ENCODE measurements at places on chromosomes 16 and 17.

DNA sequence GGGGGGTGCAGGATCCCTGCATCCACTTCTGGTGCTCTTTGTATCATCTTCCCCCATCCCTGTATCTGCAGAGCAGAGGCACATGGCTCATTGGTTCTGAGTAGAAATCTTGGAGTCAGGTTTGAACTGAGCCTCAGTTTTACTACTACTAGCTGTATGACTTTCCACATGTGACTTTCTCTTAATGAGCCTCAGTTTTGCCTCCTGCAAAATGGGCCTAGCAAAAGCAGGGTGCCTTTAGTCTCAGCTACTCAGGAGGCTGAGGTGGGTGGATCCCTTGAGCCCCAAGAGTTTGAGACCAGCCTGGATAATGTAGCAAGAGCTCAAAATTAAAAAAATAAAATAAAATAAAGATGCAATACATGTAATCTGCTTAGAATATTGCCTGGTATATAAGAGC, 81.4 kb downstream of the SDR42E1 start:
- no peak for DNase-seq

GRCh38 chr17:44110823-44111633, 12.4 kb downstream of the HDAC5 start:
- DNase-seq: peak; percentile 94

DNA sequence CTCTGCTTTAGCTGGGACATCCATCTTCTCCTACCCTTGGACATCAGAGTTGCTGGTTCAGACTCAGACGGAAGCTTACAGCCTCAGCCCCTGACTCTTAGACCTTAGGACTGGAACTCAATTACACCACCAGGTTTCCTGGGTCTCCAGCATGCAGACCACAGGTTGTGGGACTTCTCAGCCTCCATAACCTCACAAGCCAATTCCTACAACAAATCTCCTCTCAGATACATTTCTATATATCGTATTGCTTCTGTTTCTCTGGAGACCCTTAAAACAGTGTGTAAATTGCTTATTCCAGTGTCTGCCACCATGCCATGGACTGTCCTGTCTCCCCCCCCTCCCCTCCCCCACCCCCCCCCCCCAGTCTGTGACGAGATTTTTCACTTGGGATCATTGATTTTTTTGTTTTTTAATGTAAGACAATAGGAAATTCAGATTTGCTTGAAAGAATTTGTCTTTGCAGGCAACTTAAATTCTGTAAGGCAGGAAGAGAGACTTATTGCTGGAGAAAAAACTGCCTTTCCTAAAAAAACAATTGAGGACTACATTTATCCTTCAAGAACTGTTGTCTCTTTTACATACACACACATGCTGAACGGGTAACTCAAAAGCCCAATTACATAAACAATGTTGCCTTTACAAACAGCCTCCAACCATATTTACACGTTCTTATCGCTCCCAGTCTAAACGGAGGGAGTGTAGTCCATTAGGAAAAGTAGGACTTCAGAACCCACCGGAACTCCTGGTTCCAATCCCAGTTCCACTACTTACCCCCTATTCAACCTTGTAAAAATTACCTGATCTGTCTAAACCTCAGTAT, 39.9 kb downstream of the TEKT5 start:
- no peak for DNase-seq

- peak; percentile 57 for DNase-seq
These were observed 52.7 kb downstream of the SREBF1 start for GRCh38 chr17:17783825-17784656.

GRCh38 chr17:17036524-17036998, 5.7 kb upstream of the MPRIP start:
- no peak for DNase-seq

DNA sequence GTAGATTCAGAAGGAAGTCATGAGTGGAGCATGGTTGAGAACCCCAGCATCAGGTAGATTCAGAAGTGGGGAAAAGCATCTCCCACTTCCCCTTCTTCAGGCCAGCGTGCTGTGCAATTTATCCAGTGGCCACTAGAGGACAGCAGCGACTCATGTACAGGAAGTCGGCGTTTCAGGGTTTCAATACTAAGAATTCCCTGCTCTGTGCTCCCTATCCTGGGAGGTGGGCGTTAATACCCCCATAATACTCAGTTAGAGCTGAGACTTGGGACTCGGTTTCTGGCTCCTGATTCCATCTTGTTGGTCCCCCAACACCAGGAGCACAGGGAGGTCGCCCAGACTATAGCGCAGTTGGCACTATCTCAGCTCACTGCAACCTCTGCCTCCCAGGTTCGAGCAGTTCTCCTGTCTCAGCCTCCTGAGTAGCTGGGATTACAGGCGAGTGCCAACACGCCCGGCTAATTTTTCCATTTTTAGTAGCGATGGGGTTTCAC, 75.3 kb upstream of the AMZ2 start:
- DNase-seq: peak; percentile 19

GRCh38 chr17:68290955-68291835, at the start of the genes ARSG and SLC16A6:
Gene ARSG, plus strand, starts transcription at chr17:68291495. Its CDS starts 15,999 bp downstream, at chr17:68307494.
Gene SLC16A6, minus strand, starts transcription at chr17:68291127. Its CDS starts 12,807 bp downstream, at chr17:68278320.
- DNase-seq: peak; percentile 34

GRCh38 chr16:19138601-19139000, 24.8 kb downstream of the ITPRIPL2 start:
- no peak for DNase-seq

- no peak for DNase-seq
These were observed 528 bp downstream of the HAGHL start for GRCh38 chr16:727291-727977.

DNA sequence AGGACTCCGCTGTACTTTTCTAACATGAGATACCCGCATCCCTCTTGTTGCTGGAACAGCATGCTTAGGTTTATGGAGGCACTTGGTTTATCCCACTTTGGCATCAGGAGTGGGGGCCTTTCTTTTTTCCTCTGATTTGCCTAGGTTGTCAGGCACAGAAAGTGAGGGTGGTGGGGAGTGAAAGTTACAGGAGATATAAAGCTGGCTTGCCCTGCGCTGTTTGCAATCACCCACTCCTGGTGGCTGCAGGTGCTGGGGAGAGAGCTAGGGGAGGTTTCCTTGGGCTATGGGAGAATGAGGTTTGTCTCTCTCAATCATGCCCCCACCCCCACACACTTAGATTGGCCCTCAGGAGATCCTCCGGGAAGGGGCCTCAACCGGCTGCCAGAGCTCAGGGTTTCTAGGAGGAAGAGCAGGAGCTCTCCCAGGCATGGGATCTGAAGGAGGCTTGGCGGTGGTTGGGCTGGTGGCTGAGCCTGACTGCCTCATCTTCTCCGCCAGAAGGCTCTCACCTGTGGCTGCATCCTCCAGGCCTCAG, 1.4 kb downstream of the WSCD1 start:
- no peak for DNase-seq

- no peak for DNase-seq
These were observed 175.6 kb downstream of the SOX9 start for GRCh38 chr17:72296456-72296855.

DNA sequence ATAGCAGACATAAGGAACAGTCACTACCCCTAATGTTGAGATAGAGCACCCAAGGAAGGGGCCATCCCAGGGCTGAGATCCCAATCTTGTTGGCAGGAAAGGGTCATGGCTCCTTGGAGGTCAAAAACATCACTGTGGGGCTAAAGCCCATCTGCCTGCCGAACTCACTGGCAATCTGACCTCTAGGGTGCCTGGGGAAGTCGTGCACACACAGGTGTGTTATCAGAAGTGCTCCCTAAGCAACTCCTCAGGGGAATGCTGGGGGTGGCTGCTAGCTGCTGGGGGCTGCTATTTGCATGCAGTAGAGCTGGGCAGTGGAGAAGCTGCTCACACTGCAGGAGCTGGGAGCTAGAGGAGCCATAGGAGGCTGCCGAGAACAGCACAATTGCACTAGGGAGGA, 47.5 kb upstream of the PHOSPHO1 start:
- no peak for DNase-seq

- DNase-seq: no peak
These were observed at the start of gene MYOCD for GRCh38 chr17:12665263-12666210. Gene MYOCD, plus strand, starts transcription at chr17:12665890. Its CDS starts 299 bp downstream, at chr17:12666189.

GRCh38 chr16:85912211-85912974, 13.4 kb downstream of the IRF8 start:
- no peak for DNase-seq

DNA sequence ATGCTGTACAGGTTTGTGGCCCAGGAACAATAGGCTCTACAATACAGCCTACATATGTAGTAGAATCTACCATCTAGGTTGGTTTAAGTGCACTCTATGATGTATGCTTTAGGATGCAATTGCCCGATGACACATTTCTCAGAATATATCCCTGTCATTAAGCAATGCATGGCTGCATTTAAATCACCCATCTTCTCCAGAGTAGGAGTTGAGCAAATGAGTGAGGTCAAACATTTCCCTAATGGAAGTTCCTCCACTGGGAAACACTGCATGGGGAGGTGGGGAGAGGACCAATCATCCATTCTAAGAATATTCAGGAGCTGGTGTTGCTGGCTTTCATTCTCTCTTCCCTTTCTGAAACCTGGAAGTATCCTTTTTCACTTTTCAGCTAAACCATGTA, 2.0 kb upstream of the PCTP start:
- DNase-seq: no peak

DNA sequence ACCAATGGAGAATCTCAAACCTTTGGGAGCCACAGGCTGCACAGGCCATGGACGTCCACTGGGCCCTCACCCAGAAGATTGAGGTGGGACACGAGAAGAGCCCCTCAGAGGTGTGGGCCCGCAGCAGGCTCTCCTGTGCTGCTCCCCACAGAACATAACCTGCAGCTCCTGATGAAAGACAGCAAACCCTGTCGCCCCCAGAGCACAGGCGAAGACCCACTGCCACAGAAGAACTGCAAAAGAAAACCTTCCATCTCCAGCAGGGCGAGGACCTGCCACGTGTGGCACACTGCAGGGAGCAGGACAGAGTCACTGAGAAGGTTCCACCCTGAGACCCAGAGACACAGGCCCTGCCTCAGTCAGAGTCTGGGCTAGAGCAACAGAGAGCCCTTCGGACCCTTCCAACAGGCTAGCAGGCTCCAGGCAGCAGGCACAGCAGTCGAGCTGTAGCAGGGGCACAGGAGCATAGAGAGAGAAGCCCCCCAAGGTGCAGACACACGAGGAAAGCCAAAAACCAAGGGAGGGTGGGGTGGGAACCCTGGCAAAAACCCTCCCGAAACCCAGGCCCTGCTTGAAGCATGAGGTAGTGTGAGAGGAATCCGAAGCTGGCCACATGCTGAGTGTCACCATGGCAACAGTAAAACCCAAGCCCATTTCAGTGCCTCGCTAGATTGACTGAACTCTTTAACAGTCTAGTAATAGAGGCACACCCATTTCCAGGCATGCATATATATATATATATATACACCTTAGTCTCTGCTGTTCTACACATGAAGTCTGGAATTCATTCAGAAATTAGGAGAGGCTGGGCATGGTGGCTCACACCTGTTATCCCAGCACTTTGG, 60.0 kb upstream of the CHMP6 start:
- DNase-seq: no peak

DNA sequence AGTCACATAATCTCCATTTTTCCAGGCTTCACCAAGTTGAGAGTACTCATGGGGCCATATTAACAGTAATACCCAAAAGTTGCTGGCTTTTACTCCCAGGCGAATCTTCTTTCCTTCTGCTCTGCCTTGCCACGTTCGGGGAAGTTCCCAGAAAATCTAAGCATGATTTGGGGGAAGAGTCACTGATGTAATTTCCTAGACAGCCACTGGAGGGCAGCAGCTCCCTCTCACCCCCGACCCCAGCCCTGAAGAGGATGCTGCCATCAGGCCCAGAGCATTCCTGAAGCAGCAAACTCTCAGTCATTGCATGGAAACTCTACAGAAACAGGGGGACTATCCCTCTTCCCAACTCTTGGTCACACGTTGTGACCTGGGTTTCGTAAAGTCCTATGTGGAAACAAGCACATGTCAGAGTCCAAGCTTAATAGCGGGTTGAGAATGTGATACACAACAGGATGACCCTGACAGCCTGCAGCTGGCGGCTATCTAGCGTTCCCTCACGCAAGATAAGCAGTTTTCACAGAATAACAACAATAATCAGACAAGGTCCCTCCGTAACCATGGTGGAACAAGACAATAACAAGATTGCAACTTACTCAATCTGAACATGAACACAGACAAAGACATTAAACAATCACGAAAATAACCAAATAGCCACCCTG, 43.8 kb upstream of the DHX40 start:
- DNase-seq: peak; percentile 12

DNA sequence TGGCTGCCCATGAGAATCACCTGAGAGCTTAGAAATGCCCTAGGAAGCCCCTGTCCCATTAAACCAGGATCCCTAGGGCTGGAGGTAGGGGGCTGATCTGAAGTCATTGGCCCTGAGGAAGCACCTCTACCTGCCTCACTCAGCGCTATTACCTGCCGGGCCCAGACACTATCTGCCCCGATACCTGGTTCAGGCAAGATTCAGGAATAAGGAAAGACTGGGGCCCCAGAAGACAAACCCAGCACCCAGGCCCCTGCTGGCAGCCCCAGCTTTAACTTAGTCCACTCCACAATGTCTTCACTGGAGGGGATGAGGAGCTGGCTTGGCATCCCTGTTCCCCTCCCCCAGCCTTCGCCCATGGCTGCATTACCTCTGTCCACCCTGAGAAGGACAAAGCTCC, 126.3 kb downstream of the GAS7 start:
- DNase-seq: no peak

DNA sequence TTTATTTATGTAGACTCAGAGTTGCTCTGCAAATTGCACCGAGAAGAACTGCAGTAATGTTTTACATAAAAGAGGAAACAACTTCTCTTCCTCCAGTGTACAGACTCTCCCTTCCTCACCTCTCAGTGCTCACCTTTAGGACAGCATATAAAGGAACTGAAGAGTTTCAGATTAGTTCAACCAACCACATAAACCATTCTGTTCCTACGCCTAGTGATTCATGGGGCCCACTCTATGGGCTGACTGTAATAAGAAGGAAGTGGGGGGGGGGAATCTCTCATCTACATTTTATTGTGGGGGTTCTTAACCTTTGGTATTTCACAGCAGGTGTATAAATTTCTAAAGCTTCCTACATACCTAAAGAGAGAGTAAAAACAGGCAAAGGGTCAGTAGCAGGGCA, 18.3 kb downstream of the ZSWIM7 start:
- DNase-seq: no peak

DNA sequence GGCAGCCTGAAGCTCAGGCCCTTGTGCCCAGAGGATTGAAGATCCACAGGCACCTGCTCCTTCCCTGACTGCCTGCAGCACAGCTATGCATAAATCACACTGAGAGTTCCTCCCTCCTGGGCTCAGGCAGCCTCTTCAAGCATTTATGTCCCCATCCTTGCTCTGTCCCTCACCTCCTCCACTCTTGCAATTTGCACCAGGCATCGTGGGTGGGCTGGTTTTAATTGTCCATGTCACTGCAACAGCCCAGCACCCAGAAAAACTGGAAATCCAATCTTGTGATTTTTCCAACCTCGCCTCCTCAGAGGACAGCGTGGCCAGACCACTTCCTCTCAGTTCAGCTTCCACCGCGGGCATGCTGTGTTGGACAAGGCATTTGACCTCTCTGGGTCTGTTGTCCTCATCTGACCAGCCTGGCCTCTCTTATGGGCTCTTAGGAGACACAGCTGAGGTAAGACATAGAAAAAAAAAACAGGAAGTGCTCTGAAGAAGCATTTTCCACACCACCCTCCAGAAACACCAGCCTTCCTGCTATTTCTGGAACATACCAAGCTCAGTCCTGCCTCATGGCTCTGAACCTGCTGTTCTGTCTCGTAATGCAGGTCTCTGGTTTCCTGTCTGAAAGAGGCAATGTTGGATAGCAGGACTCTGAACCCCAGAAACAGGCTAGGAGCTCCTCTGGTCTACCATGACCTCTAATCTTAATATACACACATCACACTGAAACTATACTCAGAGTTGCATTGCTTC, 8.3 kb downstream of the TMEM114 start:
- no peak for DNase-seq
